ENCODE measurements at places on chromosomes 16 and 17.

- no peak for DNase-seq
These were observed 26.1 kb downstream of the MRPS23 start for GRCh38 chr17:57823469-57824401.

DNA sequence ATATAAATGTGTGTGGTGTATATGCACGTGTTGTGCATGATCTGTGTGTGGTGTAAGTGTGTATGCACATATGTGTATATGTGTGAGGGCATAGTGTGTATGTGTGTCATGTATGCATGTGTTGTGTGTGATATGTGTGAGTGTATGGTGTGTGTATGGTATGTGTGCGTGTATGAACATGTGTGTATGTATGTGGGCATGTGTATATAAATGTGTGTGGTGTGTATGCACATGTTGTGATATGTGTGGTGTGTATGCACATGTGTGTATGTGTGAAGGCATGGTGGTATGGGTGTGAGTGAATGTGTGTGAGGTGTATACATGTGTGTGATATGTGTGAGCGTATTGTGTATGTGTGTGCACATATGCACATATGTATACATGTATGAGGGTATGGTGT is 198.7 kb downstream of the RBFOX3 start:
- DNase-seq = no peak

GRCh38 chr16:23830276-23830675 is 5.5 kb upstream of the PRKCB start:
- DNase-seq = no peak

GRCh38 chr17:65130832-65131231 is 6.3 kb upstream of the RGS9 start:
- no peak for DNase-seq

GRCh38 chr16:85610446-85611193 is 2.5 kb upstream of the GSE1 start:
- DNase-seq = peak; percentile 89

DNA sequence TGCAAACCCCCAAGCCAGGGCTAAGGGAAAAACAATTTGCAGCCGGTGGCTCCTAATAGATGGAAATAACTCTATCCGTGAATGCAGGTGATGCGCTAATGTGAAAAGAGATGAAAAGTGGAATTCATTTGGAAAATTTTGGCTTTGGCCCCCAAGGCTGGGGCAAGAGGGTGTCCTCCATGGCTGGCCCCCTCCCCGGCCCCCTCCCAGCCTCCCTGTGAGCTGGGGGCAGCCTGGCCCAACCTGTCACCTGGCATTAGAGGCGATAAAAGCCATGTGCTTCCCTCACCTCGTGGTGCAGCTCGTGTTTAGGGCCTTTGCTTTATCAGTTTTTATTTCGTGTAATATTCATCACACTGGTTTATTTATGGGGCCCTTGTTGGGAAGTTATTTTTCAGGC is 267.2 kb downstream of the ENGASE start:
- DNase-seq = no peak

DNA sequence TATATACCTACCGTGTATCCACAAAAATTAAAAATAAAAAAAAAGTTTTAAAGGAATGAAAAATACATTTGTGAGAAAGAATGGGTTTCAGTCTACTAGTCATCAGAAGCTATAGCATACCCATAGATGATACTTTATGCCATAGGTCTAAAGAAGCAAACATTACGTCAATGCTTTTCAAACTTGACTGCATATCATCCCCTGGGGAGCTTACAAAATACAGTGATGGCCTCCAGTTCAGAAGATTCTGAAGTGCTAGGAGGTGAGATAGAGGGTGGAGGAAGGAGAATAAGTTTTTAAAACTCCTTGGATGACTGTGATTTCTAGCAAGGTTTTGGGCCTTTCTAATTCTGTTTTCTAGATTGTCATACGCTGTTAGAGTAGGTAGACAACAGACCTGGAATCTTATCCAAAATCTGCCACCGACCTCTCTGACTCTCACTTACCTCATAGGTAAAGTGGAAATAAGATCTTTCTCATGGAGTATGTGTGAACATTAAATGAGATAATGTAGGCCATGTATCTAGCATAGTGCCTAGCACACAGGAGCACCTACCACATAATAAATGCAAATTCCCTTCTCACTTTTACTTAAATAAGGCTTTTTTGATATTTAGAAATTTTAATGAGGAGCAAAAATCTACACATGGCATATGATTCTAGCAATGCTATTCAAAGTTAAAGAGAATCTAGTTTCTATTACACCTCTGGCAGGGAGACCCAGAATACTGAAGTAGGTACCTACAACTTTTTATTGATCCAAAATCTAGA is 12.4 kb downstream of the MMD start:
- no peak for DNase-seq

DNA sequence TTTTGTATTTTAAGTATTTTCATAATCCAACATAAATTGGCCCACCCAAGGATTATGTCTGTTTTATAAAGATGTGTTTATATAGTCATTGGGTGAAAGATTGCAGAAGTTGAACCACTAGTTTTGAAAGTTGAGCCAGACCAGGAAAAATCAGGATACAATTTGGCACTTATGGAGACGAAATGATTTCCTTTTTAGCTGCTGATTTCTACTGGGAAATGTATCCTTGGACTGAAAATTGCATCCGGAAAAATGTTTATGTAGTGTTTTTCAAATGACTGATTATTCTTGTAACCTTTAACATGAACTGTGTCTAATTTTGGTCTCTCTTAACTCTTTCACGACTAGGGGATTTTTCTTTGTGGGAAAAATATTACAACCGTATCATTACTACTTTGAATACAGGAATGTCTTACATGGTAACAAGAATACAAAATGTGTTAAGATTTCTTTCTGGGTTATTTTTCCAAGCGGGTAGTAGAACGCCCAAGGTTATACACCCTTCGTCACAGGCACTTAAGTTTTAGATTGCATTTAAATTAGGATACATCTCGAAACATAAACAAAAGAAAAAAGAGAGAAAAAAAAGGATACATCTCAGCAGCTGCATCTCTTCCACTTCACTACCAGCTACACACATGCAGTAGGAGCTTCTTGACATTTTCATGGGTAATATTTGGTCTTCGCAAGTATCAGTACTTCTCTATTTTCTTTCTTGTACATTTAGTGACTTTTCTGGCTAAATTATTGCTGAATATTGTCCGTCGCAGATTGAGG is 273.0 kb upstream of the TBX2 start:
- DNase-seq = no peak

Data from SK-N-DZ (cell line).